ENCODE measurements at places on chromosomes 3 and 15. TPM values are rescaled to one million over a fixed set of nuclear protein-coding genes. Genes with fewer than 3 reads are reported as not detected.

The GOLGA6L10 gene
- total RNA-seq: not detected

The AQP9 gene
- 142 TPM for total RNA-seq

The CHRM5 gene
- total RNA-seq: under 0.01 TPM

The SNTN gene
- not detected for total RNA-seq

The ZNF662 gene
- total RNA-seq: 17.1 TPM

The SLC35A5 gene
- total RNA-seq: 37.1 TPM

The ZNF620 gene
- total RNA-seq: 0.87 TPM

The GDPGP1 gene
- total RNA-seq: 3.8 TPM

The CADM2 gene
- total RNA-seq: 9.3 TPM

The FHIT gene
- 5.1 TPM for total RNA-seq

The HAPLN3 gene
- total RNA-seq: 11.4 TPM

The GABRR3 gene
- total RNA-seq: not detected

The ISLR gene
- 0.39 TPM for total RNA-seq

The ZNF35 gene
- total RNA-seq: 15.1 TPM

The GHSR gene
- total RNA-seq: not detected

The SQOR gene
- 3.9 TPM for total RNA-seq

The SNRPN gene
- total RNA-seq: 141 TPM

The TEX9 gene
- 2.6 TPM for total RNA-seq

The LINGO1 gene
- total RNA-seq: not detected

The ZIC1 gene
- not detected for total RNA-seq

The RETNLB gene
- not detected for total RNA-seq

The NIPA2 gene
- 74.5 TPM for total RNA-seq

The IQCB1 gene
- total RNA-seq: 14.3 TPM

The AADACL2 gene
- not detected for total RNA-seq

The ALDH1L1 gene
- 0.39 TPM for total RNA-seq

The RAD51 gene
- 4.7 TPM for total RNA-seq

The ZDHHC19 gene
- not detected for total RNA-seq

The PLA2G4E gene
- not detected for total RNA-seq

The LRRC2 gene
- not detected for total RNA-seq

The CORO2B gene
- total RNA-seq: under 0.01 TPM

The FRMD5 gene
- 2.3 TPM for total RNA-seq

The SH3GL3 gene
- total RNA-seq: not detected

The SLCO2A1 gene
- under 0.01 TPM for total RNA-seq

Data from placental epithelial cell (primary cell).